Sigmoid colon (tissue), 7 donors: ENCODE measurements at places on chromosomes 4 and X.

- no peaks in the 10 kb centered on the region for H3K4me1 ChIP-seq
- H3K36me3 ChIP-seq: no peaks in the 10 kb centered on the region
- no peak for DNase-seq
- no peaks in the 10 kb centered on the region for H3K27me3 ChIP-seq
- H3K27ac ChIP-seq: no peak overlapping the region
- H3K4me3 ChIP-seq: no peak overlapping the region
These were observed 75.2 kb downstream of the PAQR3 start for GRCh38 chr4:78863991-78864390.

GRCh38 chrX:68685685-68686084, 38.2 kb downstream of the STARD8 start:
- peak; percentile 81 for DNase-seq
- peaks cover 8% of the 10 kb centered on the region for H3K27me3 ChIP-seq
- peak overlapping the region; percentile 78 for H3K27ac ChIP-seq
- H3K4me3 ChIP-seq: no peak overlapping the region
- no peaks in the 10 kb centered on the region for H3K36me3 ChIP-seq
- H3K4me1 ChIP-seq: no peaks in the 10 kb centered on the region

DNA sequence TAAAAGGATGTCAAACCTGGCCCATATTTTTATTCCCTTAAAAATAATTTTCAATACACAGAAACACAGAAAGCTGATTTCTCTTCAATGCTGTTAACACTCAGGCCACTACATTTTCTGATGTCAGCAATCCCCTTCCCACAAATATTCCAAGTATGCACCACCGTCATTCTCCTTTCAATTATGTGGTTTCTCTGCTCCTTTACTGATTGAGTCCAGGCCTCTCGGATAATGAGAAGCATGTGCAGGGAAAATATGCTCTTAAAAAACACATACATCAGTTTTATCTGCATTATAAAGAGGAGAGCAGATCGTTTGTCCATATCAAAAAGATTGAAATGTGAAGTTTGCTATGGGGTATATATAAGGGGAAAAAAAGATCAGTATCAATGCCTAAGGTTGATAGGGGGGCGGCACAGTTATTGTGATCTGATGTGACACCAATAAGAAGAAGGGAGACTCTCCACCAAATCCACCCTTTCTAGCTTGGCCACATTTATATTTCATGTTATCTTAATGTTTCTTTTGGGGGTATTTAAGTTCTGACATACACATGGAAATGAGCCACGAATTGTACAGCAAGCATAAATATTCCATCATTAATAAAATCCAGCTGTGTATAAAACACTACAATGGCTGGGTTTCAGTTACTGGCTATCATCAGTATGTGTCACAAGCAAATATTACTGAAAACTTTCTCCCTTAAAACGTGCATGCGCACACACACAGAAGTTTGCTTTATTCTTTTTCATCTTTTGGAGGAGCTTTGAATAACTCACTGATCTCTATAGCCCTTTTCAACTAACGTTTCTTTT, 6.4 kb downstream of the AMOT start:
- H3K36me3 ChIP-seq: no peaks in the 10 kb centered on the region
- no peak overlapping the region for H3K4me3 ChIP-seq
- H3K4me1 ChIP-seq: peaks cover 5% of the 10 kb centered on the region
- no peaks in the 10 kb centered on the region for H3K27me3 ChIP-seq

DNA sequence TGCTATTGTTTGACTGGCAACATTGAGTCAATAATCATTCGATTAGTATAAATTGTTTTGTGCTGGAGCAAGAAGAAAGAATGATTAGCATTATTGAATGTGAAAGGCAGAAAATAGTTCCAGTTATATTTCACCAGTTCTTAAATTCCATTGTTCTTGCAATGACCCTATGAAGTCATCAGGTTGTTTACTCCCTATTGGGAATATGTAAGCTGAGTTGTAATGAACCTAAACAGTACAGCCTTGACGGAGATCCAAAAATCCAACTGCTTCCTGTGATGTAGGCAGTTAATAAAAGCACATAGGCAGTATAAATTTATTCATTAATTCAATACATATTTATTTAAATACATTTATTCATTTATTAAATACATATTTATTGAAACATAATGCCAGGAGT, 947.5 kb downstream of the PCDH7 start:
- H3K4me1 ChIP-seq: no peaks in the 10 kb centered on the region
- no peaks in the 10 kb centered on the region for H3K36me3 ChIP-seq
- H3K27me3 ChIP-seq: no peaks in the 10 kb centered on the region
- no peak overlapping the region for H3K27ac ChIP-seq

GRCh38 chr4:25976780-25977179, 62.8 kb downstream of the SMIM20 start:
- no peak overlapping the region for H3K27ac ChIP-seq
- no peaks in the 10 kb centered on the region for H3K36me3 ChIP-seq
- peaks cover 14% of the 10 kb centered on the region for H3K4me1 ChIP-seq
- H3K4me3 ChIP-seq: no peak overlapping the region

DNA sequence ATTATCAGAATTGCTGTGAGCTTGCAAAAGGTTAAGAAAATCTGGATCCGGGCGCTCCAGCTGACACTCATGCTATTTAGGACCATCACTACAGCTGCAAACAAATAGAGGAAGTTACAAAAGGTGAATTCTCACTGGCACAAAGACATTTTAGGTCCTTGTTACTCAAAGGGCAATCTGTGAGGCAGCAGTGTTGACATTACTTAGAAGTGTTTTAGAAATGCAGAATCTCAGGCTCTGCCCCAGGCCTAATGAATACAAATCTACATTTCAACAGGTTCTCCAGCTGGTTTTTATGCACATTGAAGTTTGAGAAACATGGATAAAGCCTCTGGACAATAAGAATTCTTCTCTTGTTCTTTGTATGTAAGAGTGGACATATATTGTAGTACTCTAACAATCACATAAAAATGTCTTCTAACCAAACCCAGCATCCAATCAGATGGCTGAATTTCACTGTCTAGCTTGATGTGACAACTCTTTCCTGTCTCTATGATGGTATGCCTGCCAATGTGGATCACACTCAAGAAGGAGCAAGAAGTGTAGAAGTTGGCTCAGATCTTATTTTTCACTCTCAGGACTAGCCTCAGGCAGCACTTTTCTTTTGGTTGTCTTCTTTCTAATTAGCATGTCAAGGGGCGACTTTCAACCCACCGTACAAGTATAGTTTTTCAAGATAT, 18.8 kb downstream of the SLC7A11 start:
- no peaks in the 10 kb centered on the region for H3K36me3 ChIP-seq
- no peak for DNase-seq
- no peaks in the 10 kb centered on the region for H3K27me3 ChIP-seq
- H3K4me1 ChIP-seq: no peaks in the 10 kb centered on the region
- H3K4me3 ChIP-seq: no peak overlapping the region

GRCh38 chr4:104930298-104930697, 216.4 kb upstream of the TET2 start:
- no peak overlapping the region for H3K4me3 ChIP-seq
- no peak overlapping the region for H3K27ac ChIP-seq

DNA sequence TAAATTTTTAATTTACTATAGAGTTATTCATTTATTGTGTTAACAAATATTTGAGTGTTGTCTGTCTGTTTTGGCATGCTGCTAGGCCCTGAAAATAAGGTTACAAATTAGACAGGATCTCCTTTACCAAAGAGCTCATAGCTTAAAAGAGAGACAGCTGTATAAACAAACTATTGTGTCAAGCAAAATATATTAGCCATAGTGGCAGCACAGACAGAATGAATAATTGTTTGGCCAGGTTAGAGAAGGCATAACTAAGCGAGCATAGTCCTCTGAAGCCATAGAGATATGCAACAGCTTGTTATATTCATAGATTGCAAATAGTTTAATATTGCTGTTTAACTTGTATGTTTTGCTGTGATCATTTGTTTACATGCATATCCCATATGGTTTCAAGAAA, 66.7 kb upstream of the NDUFC1 start:
- no peak for DNase-seq
- H3K27ac ChIP-seq: no peak overlapping the region
- no peak overlapping the region for H3K4me3 ChIP-seq
- H3K4me1 ChIP-seq: peaks cover 15% of the 10 kb centered on the region

GRCh38 chr4:154329268-154329868, 162.2 kb downstream of the DCHS2 start:
- DNase-seq: no peak
- H3K36me3 ChIP-seq: no peaks in the 10 kb centered on the region
- no peak overlapping the region for H3K4me3 ChIP-seq
- peaks cover 4% of the 10 kb centered on the region for H3K4me1 ChIP-seq
- H3K27me3 ChIP-seq: no peaks in the 10 kb centered on the region
- no peak overlapping the region for H3K27ac ChIP-seq
